ENCODE measurements at places on chromosomes 16 and 17.

- no peak for DNase-seq
These were observed 183.2 kb downstream of the C16orf78 start for GRCh38 chr16:49556606-49557446.

DNA sequence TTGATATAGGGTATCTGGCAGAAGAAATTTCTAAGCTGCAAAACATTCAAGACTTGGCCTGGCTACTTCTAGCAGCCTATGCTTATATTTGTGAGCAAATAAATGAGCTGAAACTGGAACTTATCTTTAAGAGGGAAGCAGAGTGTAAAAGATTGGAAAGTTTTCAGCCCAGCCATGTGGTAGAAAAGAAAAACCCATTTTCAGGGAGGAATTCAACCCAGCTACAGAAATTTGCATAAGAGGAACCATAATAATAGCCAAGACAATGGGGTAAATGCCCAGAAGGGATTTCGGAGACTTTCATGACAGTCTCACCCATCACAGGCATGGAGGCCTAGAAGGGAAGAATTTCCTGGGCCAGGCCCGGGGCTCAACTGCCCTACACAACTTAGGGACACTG is 31.7 kb downstream of the RNF112 start:
- DNase-seq = no peak

DNA sequence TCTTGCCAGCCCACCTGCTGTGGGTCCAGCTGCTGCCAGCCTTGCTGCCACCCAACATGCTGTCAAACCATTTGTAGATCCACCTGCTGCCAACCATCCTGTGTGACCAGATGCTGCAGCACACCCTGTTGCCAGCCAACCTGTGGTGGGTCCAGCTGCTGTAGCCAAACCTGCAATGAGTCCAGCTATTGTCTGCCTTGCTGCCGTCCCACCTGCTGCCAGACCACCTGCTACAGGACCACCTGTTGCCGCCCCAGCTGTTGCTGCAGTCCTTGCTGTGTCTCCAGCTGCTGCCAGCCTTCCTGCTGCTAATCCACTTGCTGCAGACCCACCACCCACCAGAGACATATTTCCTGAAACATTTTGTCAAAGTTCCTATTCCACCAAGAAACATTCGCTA is 641 bp downstream of the KRTAP9-1 start:
- no peak for DNase-seq

- DNase-seq = no peak
These were observed 21.5 kb upstream of the RABEP1 start for GRCh38 chr17:5260542-5260941.

- no peak for DNase-seq
These were observed 7.8 kb upstream of the CHST6 start for GRCh38 chr16:75502916-75503605.
